G401 (cell line): ENCODE measurements at places on chromosomes 16 and 17. TPM values are rescaled to one million over a fixed set of nuclear protein-coding genes. Genes with fewer than 3 reads are reported as not detected.

DNA sequence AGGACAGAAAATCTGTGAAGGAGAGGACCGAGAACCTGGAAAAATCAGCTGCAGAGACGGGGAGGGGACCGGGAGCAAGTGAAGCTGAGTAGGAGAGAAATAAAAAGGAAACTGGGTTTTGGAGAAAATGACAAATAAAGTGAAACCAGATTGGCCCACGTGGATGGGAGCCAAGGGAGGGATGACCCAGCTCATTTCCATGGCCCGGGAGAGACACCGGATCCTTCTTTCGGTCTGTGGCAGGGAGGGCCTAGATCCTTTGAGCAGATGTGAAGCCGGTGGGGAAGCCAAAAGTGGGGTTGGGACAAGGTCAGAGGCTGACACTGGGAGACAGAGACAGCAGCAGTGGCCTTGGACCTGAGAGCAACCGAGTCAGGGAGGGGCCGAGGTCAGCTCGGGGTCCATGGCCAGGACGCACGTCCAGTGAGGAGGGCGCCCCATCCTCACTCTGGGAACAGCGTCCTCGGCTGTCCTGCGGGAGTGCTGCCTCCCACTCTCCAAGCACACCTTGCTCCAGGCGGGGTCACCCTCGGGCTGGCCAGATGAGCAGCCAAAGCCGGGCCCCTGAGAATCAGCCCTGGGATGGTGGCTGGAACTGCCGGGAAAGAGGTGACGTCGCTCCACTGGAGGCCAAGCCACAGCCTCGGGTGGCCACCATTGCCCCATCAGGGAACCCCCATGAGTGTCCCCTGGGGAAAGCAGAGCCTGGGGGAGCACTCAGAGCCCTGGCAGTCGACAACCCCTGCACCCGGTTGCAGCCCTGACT, 50.8 kb upstream of the CDR2 start:
- no peak for DNase-seq

DNA sequence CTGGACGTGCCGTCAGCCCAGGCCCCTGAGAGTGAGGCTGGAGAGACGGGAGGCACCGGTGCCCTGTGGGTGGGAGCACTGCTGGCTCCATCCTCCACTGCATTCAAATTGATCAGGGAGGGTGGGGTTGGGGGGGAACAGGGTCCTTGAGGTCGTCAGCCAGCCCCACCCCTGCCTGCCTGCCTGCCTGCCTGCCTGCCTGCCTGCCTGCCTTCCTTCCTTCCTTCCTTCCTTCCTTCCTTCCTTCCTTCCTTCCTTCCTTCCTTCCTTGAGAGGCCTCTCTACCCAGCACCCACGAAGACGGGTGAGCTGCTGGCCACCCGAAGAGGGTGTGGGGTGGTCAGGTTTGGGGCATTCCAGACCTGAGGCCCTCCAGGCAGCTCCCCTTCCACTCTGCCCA, 16.0 kb downstream of the BAHCC1 start:
- no peak for DNase-seq

DNA sequence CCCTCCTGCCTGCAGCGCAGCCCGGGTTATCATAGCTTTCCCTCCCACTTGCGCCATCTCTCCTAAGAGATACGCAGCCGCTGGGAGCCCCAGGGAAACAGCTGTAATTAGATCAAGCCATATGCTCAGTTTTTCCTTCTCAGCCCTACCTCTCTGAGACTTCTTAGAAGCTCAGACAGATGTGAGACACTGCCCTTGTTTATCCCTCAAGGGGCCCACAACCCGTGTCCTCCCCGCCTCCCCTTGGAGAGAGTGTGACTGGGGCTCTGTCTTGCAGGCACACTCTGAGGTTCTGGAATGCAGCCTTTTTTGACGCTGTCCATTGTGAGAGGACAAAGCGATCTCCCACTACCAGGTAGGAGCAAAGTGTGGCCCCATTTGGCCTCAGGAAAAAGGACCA, 31.2 kb downstream of the CIBAR2 start:
- DNase-seq = no peak

PRSS36 gene
- 0.06 TPM in 1 of 2 replicates, not detected in the other for total RNA-seq

MYCBPAP gene
- 0.58 and 1.7 TPM in 2 replicates for total RNA-seq
